ENCODE measurements at places on chromosomes 4 and X.

GRCh38 chrX:151169783-151170182 lies 6.6 kb upstream of the GPR50 start:
- DNase-seq: no peak

- DNase-seq: no peak
Measured at GRCh38 chrX:30488092-30488491, 89.5 kb downstream of the TASL start.

DNA sequence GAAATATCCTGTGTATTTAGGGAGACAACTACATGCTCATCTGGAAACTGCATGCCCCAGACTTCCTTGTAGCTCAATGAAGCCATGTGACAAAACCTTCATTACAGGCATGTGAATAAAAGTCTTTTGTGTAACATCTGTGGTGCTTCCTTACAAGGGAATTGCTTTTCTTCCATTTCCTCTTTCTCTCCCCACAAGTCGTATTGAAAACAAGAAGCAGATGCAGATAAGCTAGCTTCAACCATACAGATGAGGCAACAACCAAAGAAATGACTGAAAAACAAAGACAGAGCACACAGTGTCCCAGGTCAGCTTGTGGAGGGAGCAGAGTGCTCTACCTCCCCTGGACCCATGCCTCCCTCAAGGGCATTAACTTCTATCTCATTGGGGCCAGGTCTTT lies 115.8 kb upstream of the INPP4B start:
- DNase-seq: no peak

GRCh38 chrX:28135378-28136047 lies 154.3 kb upstream of the DCAF8L1 start:
- DNase-seq: no peak

DNA sequence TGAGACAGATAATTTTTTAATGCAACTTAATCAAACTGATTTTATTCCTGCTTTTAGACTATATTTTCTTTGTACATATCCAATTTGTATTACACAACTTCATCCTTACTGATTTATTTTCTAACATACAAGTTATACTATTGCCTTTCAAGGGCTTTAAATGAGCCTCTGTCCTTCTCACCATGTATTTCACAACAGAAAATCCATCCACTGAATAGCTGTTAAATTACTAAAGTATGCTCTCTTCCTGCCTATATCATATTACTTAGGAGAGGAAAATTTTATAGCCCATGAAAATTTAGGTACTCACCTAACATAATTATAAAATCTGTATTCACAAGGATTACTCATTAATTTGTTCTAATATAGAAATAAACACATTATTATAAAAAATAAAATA lies 528.6 kb downstream of the ANKRD50 start:
- DNase-seq: no peak

DNA sequence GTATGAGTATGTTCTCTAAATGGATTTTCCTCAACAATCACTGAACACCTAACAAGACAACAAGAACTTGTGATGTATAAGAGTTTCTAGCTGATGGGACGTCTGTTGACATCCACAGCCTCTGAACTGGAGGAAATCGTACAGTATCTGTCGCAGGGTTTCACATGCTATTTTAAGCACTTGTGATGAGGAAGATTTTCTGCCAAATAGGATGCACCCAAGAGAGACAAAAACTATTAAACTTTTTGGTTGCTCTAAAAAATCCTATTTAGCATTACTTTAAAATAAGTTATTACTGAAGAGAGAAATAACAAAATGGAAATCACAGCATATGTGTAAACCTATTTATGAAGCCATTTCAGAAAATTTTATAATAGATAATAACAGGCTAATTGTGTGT lies 356.1 kb upstream of the SLC7A11 start:
- no peak for DNase-seq

- no peak for DNase-seq
Measured at GRCh38 chr4:115259642-115260041, 146.2 kb upstream of the NDST4 start.

DNA sequence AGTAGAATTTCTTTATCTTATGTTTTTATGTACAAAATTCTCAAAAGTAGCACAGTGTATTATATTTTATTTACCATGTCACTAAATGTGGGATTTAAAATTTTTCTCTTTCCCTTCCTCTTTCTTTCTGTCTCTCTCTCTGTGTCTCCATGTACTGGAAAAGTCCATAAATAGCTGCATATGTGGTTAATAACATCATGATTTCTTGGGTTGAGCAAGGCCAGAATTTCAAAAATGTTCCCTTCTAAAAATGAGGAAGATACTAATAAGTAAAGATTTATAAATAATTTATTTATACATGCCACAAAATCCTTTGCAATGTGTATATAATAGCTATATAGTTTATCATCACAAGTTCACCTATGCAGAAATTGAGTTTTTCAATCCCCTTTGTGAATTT lies 29.1 kb upstream of the DKK2 start:
- DNase-seq: no peak

DNA sequence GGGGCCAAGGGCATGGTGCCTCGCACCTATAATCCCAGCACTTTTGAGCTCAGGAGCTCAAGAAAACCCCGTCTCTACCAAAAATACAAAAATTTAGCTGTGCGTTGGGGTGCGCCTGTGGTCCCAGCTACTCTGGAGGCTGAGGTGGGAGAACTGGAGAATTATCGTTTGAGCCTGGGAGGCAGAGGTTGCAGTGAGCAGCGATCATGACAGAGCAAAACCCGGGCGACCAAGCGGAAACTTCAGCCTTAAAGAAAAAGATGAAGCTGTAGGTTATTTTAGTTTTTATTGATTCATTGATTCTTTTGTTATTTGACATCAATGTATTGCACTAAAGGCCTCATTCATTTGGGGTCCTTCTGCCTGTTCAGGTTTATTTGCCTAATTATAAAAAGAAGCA lies 5.4 kb downstream of the TMPRSS11F start:
- DNase-seq: no peak

DNA sequence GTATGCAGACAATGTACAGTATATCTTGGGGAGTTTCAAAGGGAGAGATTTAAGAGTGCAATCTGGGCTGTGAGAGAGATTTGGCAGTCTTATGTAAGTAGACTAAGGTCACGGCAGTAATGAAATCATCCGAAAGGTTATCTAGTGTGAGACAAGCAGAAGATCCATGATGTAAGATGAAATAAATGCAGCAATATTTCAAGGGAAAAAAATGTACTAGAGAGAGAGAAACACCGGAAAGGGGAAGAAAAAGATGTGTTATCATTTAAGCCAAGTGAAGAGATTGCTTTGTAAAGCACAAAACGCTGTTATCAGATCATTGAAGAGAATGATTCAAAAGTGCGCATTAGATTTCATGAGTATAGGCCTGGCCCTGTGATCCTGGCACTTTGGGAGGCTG lies 88.4 kb upstream of the GUCY1A1 start:
- DNase-seq: no peak

DNA sequence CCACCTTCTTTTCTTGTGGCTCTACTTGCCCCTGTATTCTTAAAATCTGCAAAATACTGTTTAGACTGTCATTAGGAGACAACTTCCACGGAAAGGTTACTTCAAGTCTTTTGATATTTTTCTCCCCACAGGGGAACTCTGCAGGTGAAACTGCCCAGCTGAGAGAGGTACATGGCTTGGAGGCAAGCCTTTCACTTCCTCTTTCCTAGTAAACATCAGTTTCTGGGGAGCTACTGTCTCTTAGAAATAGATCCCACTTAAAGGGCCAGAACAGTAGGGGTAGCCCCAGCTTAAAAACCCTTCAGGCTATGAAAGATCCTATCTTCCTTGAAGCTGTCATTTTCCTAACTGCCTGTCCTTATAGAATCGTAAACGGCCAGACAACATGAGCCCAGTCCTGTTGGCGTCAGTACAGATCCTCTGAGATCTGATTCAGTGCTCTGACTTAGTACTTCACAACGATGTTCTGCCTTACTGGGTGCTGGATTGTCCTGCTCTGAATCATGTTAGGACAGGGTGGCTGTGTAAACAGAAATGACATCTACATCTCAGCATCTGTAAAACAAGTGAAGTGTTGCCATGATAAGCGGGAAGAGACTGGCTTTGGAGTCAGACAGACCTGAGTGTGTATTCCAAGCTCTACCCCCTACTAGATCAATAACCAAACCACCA lies 102.1 kb downstream of the ITIH6 start:
- no peak for DNase-seq

DNA sequence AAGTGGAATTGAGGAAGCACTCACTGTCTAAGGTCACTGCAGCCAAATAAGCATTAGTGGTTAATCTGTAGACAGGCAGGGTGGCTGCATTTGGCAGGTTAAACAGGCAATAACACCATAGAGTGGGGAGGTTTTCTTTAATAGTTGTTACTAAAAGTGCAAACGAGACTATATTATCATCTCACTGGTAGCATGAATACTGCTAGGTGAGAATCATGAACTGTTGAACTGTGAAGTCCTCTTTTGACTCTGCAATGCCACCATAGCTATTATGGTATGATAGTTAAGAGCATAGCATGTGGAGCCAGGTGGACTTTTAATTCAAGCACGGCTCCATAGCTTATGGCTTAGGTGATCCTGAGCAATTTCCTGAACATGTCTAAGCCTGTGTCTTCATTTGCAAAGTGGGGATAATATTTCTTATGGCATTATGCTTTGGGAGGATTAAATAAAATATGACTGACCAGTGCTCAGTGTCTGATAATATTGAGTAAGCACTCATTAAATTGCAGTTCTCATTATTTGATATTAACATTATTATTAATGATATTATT lies 235.6 kb upstream of the HHIP start:
- no peak for DNase-seq

DNA sequence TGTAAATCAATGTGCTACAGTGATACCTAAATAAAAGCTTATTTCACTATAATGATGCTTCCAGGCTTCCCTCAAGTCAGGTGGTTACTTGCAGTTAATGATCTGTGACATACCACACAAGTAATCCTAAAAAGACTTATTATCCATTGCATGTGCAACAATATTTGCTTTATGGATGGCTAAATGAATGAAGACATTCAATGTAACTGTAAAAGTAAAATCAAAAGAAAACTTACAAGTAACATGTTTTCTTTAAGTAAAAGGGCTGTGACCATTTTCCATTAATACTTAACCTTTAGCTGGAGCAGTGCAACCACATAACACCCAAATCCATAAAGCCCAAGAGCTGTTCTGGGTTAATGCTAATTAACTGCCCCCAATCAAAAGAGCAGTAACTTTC lies 42.6 kb downstream of the RAB28 start:
- DNase-seq: no peak

- no peak for DNase-seq
Measured at GRCh38 chr4:68877555-68877954, 61.8 kb downstream of the UGT2B10 start.

GRCh38 chr4:10816571-10816970 lies 132.0 kb upstream of the CLNK start:
- DNase-seq: no peak

DNA sequence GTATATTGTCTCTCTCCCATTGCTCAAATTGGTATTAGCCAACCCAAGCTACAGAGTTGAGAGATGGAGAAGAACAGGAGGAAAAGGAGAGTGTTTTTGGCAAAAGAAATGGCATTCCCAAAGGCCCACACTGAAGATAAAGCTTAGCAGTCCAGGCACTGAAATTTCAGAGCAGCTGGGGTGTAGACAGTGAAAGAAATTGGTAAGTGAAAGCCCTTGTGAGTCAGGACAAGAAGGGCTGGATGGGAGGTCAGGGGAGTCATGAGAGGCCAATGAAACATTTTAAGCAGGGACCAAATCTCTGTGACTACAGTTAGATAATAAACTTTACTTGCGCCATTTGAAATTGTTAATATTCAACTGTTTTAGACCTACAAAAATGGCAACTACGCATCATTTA lies 177.7 kb downstream of the ADAMTS3 start:
- DNase-seq: no peak

GRCh38 chr4:33930497-33930896 lies 2313.8 kb downstream of the ARAP2 start:
- no peak for DNase-seq

- no peak for DNase-seq
Measured at GRCh38 chrX:123215397-123216089, 31.5 kb downstream of the GRIA3 start.

DNA sequence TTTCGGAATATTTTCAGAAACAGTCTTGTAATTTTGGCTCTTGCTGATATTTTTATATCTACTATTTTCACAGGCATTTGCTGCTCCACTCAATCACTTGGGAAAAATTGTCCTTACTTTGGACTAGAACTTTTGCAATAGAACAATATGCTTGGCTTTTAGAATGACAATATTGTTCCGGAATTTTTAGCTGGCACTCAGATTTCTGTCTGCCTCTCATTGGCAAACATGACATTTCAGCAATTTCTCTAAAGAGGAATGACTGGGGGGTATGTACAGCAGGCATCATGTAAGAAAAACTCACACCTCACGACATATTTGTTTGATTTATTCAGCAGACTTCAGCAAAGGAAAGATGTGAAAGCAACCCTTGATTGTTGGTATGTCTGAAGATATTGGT lies 243.6 kb upstream of the GPRIN3 start:
- DNase-seq: no peak

- DNase-seq: no peak
Measured at GRCh38 chrX:103846386-103846785, 14.3 kb upstream of the RAB9B start.

- DNase-seq: no peak
Measured at GRCh38 chr4:1992468-1993168, 16.2 kb downstream of the NELFA start.

GRCh38 chr4:134470544-134470943 lies 269.0 kb upstream of the PABPC4L start:
- DNase-seq: no peak

GRCh38 chr4:155974476-155974749 lies 20.7 kb upstream of the CTSO start:
- no peak for DNase-seq

- no peak for DNase-seq
Measured at GRCh38 chr4:89765966-89766365, 71.0 kb downstream of the SNCA start.

GRCh38 chr4:142944565-142944964 lies 98.5 kb upstream of the INPP4B start:
- no peak for DNase-seq

DNA sequence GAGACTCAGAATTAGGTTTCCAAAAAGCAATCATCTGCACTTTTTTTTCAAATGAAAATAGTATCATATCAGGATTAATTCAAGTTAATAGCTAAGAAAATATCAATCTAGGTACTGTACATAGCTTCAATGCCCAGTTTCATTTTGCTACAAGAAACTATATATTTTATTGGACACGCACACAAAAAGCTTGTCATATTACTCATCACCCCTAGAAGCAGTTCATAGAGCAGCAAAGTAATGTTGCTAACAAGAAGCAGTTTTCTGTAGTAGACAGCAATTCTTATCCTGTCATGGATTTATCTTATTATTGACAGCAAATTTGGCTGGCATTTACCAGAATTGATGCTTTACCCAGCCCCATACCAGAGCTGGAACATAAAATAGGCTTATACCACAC lies 52.3 kb upstream of the LSM6 start:
- no peak for DNase-seq

DNA sequence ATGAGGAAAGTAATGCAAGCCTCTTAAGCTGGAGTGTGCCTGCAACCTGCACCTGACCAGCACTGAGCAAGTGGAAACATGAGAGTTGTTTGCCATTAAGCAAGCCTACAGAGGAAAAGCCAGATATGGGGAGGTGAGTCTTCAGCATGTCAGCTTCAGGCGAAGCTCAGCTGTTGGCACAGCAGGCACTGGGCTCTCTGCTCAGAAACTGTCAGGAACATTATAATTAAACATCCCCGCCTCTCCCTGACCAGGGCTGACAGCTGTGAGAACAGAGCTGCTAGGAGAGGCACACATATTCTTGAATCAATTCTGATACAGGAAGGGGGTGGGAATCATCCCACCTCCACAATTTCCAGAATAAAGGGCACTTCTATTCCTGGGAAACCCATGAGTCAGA lies 19.0 kb upstream of the DCX start:
- DNase-seq: no peak

Data from activated CD4-positive, alpha-beta memory T cell treated with anti-CD3 and anti-CD28 coated beads, Interleukin-2, amount 10 ng/mL, durations not matched to agents 7 days and 5 days (primary cell).